ENCODE measurements at places on chromosomes 11 and 22.

GRCh38 chr11:12157241-12157661 lies 46.9 kb downstream of the MICAL2 start:
- peak; percentile 40 for DNase-seq

- DNase-seq, result no peak
Measured at GRCh38 chr22:17903564-17904295, 120.6 kb downstream of the MICAL3 start.

DNA sequence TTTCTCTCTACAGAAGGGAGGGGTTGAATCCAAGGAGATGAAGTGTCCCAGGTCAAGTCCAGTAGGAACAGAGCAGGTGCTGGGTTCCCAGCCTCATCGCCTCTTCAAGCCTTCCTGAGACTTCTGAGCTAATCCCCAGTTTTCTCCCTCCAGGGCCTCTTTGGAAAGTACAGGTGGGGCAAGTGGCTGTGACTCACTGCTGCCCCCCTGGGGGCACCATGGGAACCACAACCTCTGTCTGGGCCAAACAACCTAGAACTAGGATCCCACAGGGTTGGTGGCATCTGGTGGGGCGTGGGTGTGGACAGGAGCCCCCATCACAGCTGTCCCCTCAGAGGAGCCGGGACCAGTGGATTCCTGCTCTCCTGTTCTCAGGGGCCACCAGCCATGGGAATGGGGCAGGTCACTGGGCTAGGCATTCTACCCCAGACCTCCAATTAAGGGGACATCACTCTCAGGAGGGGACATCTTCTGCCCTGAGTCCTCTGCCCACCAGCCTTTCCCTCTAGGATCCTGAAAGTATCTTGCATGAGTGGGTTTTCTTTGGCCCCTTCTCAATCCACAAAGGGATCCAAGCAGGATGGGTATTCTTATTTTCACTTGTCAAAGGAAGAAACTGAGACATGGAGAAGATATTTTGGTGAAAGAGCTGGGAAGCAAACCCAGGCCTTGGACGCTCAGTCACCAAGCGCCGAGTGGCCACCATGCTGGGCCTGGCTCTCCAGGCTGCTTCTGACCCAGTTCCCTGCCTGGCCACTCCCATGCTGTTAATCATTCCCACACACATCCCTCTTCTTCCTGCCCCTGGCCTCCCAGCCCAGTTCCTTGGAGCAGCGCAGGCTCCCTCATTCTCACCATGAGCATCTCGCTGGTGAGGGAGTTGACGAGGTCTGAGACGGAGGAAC lies 23.8 kb downstream of the LRRC10B start:
- DNase-seq, result peak; percentile 54

GRCh38 chr22:44269117-44269498 lies 43.6 kb downstream of the SHISAL1 start:
- DNase-seq, result no peak

- no peak for DNase-seq
Measured at GRCh38 chr22:28658448-28658847, 21.2 kb downstream of the TTC28 start.

All from kidney tubule cell (primary cell).